Stimulated activated CD4-positive, alpha-beta T cell treated with anti-CD3 and anti-CD28 coated beads, Interleukin-15, amount 100 ng/mL, for 48 hours (primary cell): ENCODE measurements at places on chromosomes 2 and 18.

- no peak for DNase-seq
These were observed 726.5 kb upstream of the PKDCC start for GRCh38 chr2:41321351-41321750.

GRCh38 chr2:162317861-162318327, 590 bp downstream of the IFIH1 start:
- peak; percentile 12 for DNase-seq

DNA sequence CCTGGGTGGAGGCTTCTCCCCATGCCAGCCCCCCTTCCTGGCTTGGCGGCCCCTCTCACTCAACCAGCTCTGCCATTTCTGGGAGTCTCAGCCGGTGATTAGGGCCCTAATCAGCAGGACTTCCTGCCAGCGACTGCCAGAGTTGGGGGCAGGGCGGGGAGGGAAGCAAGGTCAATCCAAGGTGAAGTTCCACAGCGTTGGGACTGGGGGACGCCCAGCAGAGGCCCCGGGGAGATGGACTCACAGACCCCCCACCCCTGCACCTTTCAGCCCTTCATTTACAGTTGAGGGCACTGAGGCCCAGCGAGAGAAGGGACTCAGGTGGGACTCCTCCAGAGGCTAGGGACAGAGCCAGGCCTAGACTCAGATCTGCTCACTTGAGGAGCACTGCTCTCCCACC, 65.3 kb downstream of the TNS1 start:
- DNase-seq: no peak

- DNase-seq: no peak
These were observed 323.0 kb downstream of the FBXO15 start for GRCh38 chr18:73824671-73825070.

- no peak for DNase-seq
These were observed 21.7 kb downstream of the HDAC4 start for GRCh38 chr2:239378918-239379640.

DNA sequence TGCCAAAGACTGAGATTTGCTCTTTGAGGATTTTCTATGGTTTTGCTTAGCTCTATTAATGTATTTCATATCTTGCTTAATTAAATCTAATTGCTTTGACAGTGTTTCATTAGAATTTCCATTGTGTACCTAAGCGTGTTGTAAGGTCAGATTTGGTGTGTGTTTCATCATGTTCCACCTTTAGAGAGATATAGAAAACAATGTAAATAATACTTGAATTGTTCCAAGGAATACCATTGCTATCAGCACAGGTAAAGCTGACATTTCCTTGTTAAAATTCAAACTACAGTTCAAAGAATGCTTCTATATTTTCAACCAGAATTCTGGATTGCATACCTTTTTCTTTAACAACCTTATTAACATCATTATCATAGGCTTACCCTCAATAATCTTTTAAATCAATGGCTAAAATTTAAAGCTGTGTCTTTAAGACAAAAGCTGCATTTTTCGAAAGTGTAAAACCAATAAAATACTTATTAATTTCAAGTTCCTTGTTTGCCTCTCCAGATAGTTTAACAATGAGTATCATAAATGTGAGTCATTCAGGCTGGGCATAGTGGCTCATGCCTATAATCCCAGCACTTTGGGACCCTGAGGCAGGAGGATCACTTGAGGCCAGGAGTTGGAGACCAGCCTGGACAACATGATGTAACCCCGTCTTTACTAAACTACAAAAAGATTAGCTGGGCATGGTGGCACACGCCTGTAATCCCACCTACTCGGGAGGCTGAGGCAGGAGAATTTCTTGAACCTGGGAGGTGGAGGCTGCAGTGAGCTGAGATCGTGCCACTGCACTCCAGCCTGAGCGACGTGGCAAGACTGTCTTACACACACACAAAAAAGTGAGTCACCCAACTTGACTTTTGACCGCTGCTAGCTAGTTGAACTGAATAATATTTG, 188.0 kb upstream of the PKDCC start:
- DNase-seq: no peak

- DNase-seq: no peak
These were observed 12.2 kb upstream of the TNS1 start for GRCh38 chr2:218014706-218015585.

DNA sequence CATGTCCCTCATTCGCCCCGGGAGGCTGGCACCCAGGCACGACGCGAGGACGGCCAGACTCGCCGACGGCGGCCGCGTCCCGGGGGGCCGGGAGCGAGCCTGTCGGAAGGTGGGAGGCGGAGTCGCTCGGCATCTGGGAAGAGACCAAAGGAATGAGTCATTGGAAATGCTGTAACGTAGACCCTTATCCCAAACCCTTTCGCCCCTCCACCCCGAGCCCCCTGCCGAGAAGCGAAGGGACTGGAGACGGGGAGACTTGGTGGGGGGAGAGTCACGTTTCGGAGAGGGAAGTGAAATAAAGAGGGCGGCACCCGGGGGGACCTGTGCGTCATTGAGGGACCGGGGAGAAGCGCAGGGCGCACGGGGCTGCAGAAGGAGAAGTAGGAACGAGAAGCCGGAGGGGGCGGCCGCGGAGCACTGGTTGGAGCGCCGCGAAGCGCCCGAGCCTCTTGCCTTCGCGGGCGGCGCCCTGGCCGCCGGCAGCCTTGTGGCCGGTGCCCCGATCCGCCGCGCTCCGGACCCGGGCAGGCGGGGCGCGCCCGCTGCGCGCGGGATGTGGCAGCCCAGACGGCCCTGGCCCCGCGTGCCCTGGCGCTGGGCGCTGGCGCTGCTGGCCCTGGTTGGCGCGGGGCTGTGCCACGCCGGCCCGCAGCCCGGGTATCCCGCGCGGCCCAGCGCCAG, at the start of gene EMILIN2:
TSS of gene EMILIN2 (plus strand) at position 371 of the 681 bp plus-strand sequence. CDS start at position 554, 183 bp downstream.
- DNase-seq: no peak

DNA sequence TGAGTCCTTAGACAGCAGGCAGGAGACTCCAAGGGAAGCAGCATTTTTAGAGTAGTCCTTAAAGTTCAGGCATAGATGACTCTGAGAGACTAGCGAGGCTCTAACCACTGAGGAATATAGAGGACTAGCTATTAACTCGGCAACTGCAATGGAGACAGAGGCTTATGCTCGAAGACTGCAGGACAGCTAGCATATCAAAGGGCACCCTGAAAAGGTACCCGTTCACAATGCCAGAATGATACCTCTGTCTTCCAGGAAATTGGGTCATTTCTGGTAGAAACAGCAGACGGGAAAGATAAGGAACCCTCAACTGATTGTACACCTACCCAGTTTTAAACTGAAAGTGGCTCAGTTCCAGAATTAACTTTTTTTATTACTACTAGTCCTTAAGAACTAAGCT, 1204.0 kb upstream of the ZEB2 start:
- DNase-seq: no peak

GRCh38 chr18:21181766-21182165, 60.3 kb upstream of the GREB1L start:
- DNase-seq: no peak

GRCh38 chr2:55862246-55862645, 61.3 kb downstream of the EFEMP1 start:
- no peak for DNase-seq

DNA sequence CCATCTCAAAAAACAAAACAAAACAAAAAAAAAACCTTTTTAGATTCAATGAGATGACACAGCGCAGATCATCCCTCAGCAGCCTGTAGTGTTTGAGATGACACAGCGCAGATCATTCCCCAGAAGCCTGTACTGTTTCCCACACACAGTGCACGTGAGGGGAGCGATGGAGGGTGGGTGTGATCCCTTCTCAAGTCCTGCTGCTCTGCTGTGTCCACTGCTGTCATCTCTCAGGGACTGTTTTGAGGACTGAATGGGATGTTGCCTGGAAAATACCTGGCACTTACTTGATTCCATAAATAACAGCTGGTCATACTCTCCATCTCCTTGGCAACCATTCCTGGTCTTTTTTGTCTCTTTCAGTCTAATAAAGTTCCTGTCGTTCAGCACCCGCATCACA, 25.7 kb downstream of the TGOLN2 start:
- DNase-seq: no peak

DNA sequence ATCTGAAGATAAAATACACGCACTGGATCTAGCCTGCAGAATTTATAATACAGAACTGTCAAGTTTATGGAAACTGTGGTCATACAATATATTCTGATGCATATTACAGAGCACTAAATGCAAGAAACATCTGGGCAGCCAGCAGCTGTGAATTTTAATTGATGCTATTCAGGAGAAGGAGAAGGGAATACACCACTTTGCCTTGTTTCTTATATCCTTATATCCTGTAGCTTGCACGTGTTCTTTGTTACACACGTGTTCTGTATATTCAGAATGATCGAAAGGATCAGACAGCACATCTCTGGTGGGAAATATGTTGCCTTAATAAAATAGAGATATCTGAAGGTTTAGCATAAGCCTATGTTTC, 335.8 kb downstream of the AGPS start:
- DNase-seq: no peak
